HEK293T (cell line): ENCODE measurements at places on chromosomes 4 and X.
A peak's percentile ranks its signal among the peaks of the same experiment; 100 is the strongest.

DNA sequence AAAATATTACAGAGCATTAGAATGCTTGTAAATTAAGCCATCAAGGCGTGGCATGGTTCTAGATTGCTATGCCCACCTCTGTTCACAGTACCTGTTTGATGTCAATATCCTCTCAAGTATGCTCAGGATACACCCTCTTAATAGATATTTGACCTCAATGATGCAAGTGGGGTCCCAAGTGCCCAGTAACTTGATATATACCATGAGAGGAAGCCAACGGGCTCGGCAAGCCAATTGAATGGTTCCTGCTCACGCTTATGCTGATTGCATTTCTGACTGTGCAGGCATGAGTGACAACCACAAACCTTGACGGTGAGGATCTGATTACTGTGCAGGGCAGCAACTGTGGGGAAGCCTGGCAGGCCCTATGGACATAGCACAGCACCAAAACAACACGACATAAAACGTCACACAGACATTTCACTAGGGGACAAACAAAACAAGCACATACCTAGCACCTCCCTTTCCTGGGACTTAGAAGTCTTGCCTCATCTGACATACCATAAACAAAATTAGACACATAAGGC, 179.1 kb upstream of the ETNPPL start:
- DNase-seq = peak; percentile 12

- no peak for DNase-seq
Measured at GRCh38 chrX:109619771-109620170, 5.2 kb downstream of the KCNE5 start.

- DNase-seq = peak; percentile 51
Measured at GRCh38 chr4:52051213-52051614, at the start of gene SPATA18. Gene SPATA18, plus strand, starts transcription at chr4:52051304. Its CDS starts 401 bp downstream, at chr4:52051705.

DNA sequence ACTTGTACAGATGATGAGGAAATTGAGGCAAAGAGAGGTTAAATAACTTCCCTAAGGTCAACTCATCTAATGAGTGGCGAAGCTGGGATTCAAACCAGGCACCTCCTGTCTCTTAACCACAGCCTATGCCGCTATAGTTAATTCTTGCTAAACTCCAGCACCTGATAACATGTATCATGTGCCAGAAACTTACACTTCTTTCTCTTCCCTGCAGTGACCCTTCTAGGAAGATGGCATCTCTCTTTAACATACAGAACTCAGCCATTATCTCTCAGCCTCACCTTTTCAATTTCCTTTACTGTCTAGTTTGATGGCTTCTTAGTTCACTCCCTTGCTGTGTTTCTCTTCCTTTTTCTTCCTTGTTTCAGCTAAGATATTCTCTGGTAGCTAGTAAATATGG, 2.5 kb downstream of the VBP1 start:
- DNase-seq = no peak

GRCh38 chr4:100935090-100935489, 412.2 kb downstream of the PPP3CA start:
- DNase-seq = peak; percentile 7

DNA sequence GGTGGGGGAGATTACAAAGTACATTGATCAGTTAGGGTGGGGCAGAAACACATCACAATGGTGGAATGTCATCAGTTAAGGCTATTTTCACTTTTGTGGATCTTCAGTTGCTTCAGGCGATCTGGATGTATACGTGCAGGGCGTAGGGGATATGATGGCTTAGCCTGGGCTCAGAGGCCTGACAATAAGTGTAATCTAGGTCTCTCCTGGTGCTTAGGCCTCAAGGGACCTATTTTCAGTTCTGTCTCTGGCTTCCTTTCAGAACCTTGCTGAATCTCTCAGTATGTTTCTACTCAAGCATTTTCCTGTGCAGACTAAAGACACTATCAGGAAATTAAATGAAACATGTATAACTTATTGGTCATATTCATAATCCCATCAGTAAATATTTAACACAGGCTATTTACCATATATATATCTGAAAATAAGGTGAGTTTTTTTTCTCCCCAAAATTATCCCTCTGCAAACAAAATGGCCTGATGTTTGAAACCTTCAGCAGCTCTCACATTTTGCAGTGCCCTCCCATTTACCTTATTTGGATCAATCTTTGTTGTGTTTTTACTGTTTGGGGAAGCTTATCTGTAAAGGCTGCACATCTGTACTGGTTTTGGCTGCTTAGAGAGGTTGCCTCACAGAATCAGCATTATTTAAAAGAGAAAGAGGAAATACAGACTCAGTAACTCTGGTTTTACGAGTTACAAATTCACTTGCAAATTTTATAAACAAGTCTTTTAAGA, 2.3 kb upstream of the ZCCHC4 start:
- no peak for DNase-seq

- no peak for DNase-seq
Measured at GRCh38 chr4:14575289-14575688, 427.0 kb upstream of the CPEB2 start.

GRCh38 chr4:159046683-159047082, 56.2 kb upstream of the RAPGEF2 start:
- no peak for DNase-seq

DNA sequence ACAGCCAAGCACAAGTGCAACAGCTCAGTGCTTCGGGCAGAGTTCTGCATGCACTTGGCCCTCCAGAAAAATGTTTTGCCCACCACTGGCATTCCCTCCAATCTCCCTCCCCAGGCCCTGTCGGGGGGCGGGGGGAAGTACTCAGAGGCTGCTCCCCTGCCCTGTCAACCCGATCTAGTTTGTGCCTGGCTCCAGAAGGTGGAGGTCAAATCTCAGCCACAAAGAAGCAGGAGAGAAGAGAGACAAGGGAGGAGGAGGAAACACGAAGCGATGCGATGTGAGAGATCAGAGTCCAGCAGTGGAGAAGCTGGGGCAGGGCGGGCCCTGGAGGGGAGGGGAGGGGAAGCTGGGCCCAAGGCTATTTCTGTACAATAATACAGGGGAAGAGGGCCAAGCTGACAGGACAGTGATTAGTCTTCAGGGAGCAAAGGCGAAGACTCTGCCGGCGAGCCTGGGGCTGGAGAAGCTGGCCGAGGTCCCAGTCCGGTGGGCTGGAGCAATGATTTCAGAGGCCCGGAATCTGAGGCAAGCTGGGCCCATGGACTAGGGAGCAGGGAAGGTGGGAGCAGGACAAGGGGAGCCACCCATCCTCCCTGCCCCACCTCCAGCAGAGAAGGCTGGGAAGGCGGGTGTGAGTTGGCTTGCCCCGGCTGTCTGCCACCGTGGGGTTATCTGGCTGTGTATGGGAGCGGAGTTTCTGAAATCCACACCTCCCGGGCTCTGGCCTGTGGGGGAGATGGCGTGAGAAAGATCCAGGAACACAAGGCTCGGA, 167.1 kb downstream of the EFNB1 start:
- peak; percentile 3 for DNase-seq

GRCh38 chr4:147693218-147693617, 9.3 kb upstream of the PRMT9 start:
- DNase-seq = no peak

DNA sequence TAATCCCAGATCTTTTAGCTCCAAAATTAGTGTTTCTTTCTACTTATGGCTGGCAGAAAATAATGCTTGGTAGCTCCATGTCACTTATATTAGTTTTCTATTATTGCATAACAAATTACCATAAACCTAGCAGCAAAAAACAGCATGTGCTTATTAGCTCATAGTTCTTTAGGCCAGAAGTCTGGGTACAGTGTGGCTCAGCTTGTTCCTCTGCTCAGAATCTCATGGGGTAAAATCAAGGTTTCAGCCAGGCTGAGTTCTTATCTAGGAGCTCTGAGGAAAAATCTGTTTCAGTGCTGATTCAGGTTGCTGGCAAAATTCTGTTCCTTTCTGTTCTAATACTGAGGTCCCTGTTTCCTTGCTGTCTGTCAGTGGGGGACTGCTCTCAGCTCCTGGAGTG, 101.1 kb downstream of the CT47B1 start:
- DNase-seq = no peak

- DNase-seq = no peak
Measured at GRCh38 chr4:15139599-15139998, 137.3 kb downstream of the CPEB2 start.

DNA sequence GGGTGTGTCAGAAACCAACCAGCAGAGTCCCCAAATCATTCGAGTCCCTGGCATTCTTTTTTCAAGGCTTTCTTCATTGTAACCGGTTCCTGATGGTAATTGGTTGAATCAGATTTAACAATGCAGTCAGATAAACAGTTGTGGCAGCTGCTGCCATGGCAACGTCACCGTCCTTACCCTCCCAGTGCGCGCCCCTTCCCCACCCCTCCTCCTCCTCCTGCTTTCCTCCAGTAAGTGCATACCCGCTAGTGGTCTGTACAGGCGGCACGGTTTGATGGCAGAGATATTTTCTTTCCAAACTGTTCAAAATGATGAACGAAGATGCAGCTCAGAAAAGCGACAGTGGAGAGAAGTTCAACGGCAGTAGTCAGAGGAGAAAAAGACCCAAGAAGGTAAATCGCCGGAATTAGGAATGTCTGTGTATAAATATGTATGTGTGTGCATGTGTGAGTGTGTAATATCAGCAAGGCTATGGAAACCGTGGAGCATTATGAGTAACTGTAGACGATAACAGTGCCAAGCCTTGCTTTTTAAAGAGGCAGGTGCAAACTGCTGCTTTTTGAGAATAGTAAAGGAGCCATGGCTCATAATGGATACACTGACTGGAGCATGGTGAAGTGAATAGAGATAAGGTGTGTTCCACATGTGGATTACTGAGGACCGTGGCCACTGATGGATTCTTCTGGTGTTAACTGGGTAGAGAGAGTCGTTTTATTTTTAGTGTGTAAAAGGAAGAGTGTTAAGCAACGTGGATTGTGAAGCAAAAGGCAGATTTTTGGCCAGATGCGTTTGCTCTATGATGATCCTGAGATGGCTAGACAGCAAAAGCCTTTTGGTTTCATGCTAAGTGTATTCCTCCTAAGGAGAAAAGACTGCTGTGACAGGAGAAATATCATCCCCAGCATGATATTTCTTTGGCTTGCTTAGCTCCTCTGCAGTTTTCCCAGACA, at the start of gene ANK2:
Gene ANK2 (plus strand): TSS at position 233 of the 950 bp plus-strand sequence. CDS start 76 bp downstream, at position 309.
- peak; percentile 10 for DNase-seq

DNA sequence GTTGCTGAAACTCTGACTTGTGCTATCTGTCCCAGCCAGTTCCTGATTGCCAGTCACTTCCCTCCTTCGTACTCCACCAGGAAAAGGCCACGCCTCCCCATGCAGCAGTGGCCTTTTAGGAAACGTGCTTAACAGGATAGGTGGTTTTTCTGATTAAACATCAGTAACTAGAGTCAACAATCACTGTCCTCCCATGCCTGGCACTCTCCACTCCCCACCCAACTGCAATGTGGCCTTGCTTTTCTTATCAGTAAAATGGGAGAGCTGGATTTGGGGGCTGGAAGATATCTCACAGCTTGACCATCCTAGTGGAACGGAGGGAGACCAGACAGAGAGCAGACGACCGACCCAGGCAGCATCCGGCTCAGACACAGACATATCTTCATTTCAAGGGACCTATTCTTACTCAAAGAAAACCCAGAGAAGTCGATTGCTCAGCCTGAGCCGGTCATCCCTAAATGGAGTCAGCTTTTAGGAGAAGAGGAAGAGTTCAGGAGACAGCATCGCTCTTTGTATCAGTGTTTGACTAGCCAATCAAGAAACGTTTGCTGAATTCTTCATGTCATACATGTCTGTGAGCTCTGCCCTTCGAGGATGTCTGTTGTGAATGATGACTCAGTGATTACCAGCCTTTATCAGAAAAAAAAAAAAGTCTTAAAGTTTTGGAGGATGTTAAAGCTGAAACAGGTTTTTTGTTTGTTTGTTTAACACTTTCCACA, 12.7 kb upstream of the UBA6 start:
- DNase-seq = no peak

DNA sequence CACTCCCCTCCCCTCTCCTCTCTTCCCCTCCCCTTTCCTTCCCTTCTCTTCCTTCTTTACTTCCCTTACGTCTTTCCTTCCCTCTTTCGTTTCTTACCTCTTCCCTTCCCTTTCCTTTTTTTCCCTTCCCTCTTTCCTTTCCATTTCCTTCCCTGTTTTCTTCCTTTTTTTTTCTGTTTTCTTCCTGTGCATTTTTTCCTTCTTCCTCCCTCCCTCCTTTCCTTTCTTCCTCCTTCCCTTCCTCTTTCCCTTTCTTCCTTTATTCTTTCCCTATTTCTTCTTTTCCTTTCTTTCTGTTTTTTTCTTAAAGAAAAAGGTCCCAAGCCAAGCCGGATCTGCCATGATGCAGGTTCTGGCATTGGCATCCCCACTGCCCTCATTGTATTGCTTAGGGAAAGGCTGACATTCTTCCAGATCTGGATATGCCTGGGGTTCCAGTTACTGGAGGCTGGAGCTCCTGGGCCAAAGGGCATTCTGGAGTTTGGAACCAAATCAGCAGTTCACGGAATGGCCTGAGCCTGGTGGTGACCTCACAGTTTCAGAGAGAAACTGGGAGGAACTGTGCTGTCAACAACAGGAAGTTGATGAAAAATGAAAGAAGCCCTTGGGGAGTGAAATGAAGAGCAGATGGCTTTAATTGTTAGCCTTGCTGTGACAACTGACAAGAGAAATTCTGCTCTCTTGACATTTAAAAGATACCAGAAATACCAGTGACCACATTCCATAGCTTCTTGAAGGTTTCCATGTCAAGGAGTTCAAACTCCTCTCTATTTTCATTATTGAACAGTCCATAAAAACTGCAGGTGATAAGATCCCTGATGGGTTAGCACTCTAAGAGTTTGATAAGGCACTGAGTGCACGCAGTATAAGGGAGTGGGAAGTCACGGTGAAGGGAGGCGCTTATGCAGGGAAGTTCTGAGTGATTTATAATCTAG, 622.1 kb downstream of the SPRY1 start:
- peak; percentile 19 for DNase-seq

DNA sequence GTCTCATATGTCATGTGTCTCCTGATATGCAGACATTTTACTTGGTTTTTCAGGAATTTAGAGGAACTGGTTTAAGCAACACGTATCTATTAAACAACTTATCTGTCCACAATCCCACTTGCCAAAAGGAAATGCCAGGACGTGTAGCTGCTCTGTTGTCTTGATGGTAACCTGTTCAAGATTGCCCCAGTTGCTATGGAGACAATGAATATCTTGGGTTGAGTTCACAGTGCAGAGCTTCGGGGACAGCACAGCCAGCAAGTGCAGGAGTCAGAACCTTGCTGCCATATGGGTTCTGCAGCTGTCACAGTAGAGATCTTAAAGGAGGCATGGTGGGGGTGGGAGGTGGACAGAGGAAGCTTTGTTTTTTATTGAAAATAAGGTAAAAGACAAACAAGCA, 28.7 kb upstream of the FAM9B start:
- DNase-seq = no peak

DNA sequence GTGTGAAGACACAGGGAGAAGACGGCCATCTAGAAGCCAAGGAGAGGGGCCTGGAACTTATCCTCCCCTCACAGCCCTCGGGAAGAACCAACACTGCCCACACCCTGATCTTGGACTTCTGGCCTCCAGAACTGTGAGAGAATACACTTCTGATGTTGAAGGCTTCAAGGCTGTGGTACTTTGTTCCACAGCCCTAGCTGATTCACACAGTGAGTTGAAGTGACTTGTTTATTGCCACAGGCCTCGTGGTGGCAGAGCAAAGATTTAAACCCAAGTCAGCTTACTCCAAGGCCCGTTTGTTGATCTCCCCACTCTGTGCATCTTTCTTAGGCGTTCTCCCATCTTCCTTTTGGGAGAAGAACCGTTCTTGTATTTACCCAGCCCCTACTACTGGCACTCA, 72.8 kb downstream of the CYTL1 start:
- no peak for DNase-seq
